ENCODE measurements at places on chromosomes 1 and 21.

GRCh38 chr21:32101277-32101676, 177.6 kb downstream of the MIS18A start:
- DNase-seq = no peak

GRCh38 chr1:107788206-107789202, 176.5 kb downstream of the VAV3 start:
- no peak for DNase-seq

GRCh38 chr1:156910309-156910782, 10.1 kb upstream of the LRRC71 start:
- DNase-seq = peak; percentile 12

GRCh38 chr1:178019622-178020021, 49.8 kb upstream of the SEC16B start:
- no peak for DNase-seq

DNA sequence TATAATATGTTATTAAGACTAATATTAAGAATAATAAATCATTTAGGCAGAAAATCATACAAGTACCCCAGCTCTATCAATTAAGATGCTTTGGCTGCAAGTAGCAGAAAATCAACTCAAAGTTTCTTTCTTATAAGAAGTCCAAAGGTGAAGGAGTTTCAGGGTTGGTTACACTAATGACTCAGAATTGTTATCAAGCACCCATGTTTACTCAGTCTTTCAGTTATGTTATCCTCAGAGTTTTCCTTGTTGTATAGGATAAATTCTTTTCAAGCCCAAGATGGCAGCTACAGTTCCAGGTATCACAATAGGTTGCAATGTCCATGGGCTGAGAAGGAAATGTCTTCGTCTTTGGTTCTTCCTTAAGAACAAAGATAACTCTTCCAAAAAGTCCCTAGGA, 163.6 kb downstream of the TNFSF18 start:
- DNase-seq = no peak

DNA sequence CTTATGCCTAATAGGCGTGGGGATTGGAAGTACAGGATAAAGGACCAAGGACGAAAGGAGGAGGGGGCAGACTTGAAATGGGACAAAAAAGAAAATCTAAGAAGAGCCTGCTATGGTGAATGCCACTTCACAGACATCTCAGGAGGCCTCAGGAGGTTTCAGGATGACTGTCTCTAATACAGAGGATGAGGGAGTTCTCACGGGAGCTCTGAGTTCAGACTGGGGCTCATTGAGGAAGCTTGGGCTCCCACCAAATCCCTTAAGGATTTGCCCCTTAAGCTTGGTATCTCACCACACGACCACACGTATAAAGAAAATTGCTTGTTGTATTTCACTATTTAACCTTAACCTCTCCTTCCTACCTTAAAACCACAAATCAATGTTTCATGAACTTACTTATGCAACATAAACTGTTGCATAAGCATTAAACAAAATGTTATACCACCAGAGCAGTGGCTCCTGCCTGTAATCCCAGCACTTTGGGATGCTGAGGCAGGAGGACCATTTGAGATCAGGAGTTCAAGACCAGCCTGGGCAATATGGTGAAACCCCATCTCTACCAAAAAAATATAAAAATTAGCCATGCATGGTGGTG, 12.4 kb downstream of the SLC30A1 start:
- no peak for DNase-seq

DNA sequence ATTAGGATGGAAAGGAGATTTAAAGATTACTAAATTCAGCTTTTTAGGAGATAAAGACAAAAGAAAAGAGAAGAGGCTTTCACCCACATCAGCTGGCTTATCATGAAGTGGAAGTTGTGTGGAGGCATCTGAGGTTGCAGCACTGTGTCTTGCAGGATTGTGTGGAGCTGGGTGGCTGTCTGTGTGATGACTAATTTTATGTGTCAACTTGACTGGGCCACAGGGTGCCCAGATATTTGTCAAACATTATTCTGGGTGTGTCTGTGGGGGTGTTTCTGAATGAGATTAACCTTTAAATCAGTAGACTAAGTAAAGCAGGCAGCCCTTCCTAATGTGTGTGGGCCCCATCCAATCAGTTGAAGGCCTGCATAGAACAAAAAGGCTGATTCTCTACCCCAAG, 3.9 kb downstream of the KCNA10 start:
- no peak for DNase-seq

- no peak for DNase-seq
Observed at GRCh38 chr21:46435786-46436227, 22.9 kb upstream of the DIP2A start.

DNA sequence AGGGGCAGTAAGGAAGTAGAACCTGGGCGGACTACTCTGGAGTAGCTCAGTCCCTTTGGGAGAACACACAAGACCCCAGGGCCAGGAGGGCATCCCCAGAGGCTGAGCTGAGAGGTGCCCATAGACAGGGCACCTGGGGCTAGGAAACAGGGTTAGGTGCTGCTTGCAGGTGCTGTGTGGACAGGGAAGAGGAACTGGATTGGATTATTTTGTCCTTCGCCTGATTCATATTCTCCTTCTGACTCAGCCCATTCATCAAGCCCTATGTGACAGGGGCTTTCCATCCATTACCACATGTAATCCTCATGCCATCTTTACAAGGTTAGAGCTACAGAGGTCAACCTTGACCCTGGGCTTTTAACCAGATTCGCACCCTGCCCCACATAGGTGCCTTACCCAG, 183.9 kb downstream of the C1orf94 start:
- no peak for DNase-seq

GRCh38 chr1:174743654-174744561, 255.8 kb upstream of the CACYBP start:
- DNase-seq = peak; percentile 2

DNA sequence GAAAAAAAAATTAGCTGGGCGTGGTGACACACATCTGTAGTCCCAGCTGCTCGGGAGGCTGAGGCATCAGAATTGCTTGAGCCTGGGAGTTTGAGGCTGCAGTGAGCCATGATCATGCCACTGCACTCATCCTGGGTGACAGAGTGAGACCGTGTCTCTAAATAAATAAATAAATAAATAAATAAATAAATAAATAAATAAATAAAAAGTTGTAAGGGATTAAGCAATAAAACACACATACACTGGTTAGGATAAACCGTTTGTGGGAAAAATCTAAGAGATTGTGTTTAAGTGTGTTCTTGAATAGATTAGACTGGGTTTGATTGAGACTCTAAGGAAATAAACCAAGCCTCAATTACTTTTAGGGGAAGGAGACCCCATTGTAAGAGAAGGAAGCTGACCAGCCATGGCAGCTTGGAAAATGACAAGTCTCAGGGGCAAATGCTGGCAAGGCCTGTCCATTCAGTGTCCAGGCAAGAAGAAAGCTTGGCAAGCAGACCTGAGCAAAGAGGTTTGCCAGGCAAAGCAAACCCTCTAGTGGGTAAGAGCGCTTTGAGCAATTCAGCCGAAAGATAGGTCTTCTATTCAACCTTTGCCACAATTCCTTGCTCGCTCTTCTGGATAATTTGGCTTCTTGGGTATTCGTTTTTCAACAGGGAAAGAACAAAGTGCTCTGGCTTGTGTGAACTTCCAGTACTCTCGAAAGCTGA, 106.9 kb upstream of the SERBP1 start:
- DNase-seq = no peak

DNA sequence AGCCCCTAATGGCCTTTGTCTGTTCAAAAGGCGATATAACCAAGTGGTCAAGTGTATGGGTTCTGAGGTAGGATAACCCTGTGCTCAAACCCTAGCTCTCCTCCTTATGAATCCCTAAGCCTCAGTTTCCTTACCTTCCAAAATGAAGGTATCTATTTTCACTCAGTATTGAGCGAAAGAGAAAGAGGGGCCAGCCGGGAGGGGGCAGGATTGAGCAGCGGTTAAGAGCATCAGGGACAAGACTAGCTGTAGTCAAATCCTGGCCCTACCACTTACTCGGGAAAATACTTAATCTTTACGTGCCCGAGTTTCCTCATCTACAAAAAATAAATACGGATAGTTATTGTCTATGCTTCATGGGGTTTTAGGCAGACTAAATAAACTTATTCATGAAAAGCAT, 25.7 kb downstream of the LY9 start:
- DNase-seq = no peak

DNA sequence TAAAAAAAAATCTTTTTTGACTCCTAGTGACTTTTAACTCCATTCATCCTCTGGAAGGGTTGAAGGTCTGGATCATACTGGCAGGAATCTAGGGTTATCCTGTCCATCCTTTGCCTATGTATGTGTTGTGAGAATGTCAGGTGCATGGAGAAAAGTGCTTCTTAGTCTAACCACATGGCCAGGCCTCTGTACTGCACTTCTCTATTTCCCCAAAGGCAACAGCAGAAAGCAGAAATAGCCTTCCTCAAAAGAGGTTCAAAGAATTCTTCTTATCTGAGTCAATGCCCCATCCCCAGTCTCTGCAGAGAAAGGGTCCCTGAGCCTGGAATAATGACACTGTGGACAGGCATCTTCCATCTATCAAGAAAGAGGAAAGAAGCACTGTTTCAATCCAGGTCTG, 85.7 kb upstream of the CD34 start:
- peak; percentile 6 for DNase-seq

- DNase-seq = no peak
Observed at GRCh38 chr1:166390366-166391033, 223.7 kb upstream of the FAM78B start.

DNA sequence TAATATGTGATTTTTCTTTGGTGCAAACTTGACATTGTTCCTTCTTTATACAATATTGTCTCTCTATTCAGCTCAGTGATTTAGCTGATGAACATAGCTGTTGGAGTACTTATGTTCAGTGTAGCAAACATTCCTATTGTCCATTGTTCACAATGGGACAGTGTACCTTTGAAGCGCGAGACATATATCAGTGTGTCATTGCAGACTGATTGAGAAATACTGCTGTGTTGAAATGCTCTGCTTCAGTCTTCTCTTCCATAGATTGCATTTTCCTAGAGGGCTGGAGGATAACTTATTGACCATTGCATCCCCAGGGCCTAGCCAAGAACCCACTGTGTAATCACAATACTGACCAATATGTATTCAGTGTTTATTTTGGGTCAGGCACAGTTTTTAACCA, 46.5 kb downstream of the HLX start:
- no peak for DNase-seq

- no peak for DNase-seq
Observed at GRCh38 chr1:79323239-79324025, 316.9 kb upstream of the ADGRL4 start.

GRCh38 chr1:26132128-26132833, 20.7 kb downstream of the PDIK1L start:
- DNase-seq = no peak

GRCh38 chr1:117342397-117342796, 24.9 kb upstream of the MAN1A2 start:
- DNase-seq = no peak

DNA sequence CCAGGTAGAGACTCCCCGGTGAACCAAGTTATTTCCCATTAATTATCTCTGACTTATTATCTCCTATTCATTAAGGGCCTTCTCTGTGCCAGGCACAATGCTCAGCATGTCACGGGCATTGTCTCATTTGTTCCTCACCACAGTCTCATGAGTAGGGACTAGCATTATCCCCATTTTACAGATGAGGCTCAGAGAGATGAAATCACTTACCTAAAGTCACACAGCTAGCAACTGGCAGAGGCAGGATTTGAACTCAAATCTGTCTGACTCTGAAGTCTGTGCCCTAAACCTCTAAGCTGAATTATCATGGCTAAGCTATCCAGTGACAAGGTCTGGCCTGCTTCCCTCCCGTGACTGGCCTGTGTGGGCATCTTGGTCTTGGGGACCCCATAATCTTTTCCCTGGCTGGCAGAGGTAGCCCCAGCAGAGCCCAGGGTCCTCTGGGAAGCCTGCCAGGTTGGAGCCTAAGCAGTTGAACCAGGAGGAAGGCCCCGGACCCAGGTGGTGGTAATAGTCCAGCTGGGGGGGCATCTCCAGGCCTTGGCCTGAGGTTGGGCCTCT, 4.5 kb downstream of the MAP7D1 start:
- no peak for DNase-seq

DNA sequence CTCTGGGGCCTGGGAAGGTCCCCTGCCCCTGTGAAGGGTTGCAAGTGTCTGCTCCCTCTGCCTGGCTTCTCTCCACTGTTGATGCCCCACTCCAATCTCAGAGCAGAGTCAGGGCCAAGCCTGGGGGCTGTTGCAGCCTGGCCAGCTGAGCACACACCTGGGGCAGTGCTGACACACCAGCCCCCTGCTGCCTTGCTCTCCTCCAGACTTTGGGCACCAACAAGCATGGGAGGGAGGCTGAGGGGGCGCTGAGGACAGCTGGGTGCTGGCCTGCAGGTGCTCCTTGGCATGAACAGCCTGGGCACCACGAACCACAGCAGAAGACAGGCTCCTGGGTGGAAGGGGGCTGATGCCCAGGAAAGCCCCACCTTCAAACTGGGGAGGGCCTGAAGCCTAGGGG, 9.6 kb upstream of the MTR start:
- DNase-seq = no peak

- DNase-seq = no peak
Observed at GRCh38 chr1:24186711-24186992, 437 bp downstream of the IFNLR1 start.

DNA sequence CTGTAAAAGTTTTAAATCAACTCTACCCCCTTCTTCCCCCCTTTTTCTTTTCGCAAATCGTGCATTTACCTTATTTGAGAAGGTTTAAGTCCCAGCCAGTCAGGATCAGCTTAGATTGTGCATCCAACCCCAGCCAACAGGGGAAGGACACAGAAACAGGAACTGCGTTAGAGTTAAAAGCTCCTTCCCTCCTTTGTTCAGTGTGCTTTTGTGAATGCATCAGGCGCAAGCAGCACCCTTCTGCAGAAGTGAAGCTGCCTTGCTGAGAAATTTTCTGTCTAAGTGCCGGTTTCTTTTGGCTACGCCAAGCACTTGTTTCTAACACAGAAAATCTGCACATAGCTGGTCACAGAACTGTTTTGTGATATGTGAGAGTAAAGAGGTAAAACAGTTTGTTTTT, 56.2 kb upstream of the PRRC2C start:
- DNase-seq = no peak

- DNase-seq = no peak
Observed at GRCh38 chr1:151372058-151372934, at the start of gene SELENBP1. TSS of gene SELENBP1 (minus strand) at chr1:151372705. CDS start at chr1:151372641, 64 bp downstream.

DNA sequence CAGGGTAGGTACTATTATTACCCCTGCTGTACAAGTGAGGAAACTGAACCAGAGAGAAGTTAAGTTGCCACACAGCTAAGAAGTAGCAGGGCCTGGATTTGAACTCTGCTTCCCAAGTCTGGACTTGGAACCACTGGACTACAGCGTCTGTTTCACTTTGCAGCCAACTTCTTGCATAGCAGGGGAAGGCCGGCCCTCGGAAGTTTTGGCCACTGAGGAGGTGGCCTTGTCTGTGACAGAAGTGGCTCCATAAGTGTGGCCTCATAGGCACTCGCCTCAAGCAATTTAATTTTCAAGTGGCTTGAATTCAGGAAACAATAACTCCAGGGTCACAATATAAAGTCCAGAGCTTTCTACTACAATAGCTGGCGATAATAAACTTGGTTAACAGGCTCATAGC, 41.4 kb downstream of the PLEKHA6 start:
- DNase-seq = no peak

GRCh38 chr1:55255901-55256300, 40.7 kb upstream of the USP24 start:
- DNase-seq = no peak

GRCh38 chr1:31643976-31644559, 608 bp downstream of the PEF1 start:
- no peak for DNase-seq

Measured in GDM1 (cell line).